Mesenteric fat pad (tissue), 1 donor: ENCODE measurements at places on chromosomes 12 and 14. TPM values are rescaled to one million over a fixed set of nuclear protein-coding genes. Genes with fewer than 3 reads are reported as not detected.

PPFIA2 gene
- 2.7 TPM for total RNA-seq

PARPBP gene
- total RNA-seq, result 2.3 TPM

- no peak for DNase-seq
These were observed 22.2 kb downstream of the SLC41A2 start for GRCh38 chr12:104935886-104936285.

ADAM21 gene
- 0.13 TPM for total RNA-seq

DNA sequence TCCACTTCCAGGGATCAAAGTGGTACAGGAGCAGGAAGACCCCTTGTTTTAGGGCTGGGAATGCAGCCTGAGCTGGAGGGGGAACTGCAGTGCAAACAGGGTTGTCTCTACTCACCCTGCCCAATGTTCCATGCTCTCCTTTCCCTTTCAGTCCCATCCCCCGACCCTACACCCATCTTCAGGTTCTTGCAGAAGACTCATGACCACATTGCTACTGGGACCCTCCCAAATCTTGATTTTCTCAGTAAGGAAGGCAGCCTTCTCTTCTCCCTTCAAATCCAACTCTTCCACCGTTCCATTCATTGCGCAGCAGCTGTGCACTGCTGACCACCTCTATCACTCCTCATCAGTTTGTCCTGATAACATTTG is 1.9 kb downstream of the SERPINA11 start:
- no peak for DNase-seq
